CD8-positive, alpha-beta memory T cell (primary cell): ENCODE measurements at places on chromosomes 1 and 21.

DNA sequence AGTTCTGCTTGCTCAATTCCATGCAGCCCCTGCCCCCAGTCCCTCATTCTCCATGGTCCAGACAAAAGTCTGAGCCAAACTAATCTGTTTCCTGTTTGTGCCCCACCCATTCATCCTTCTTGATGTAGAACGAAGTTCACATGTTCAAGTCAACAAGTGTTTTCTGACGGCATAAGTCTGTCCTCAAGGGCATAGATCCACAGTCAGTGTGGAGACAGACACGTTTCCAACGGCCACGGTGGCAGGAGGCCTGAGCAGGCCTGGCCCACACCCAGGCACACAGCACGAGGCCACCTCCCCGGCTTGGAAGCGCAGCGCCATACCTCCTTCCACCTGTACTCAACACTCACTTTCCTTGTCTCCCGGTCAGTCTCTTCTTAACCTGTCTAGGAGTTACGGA lies 16.1 kb downstream of the ADORA1 start:
- DNase-seq, result no peak
- no peak overlapping the region for H3K4me3 ChIP-seq
- H3K4me1 ChIP-seq, result no peaks in the 10 kb centered on the region
- H3K36me3 ChIP-seq, result no peaks in the 10 kb centered on the region
- H3K27ac ChIP-seq, result no peak overlapping the region

- no peak overlapping the region for H3K27ac ChIP-seq
- H3K36me3 ChIP-seq, result peaks cover 20% of the 10 kb centered on the region
- no peaks in the 10 kb centered on the region for H3K27me3 ChIP-seq
- no peaks in the 10 kb centered on the region for H3K4me1 ChIP-seq
- DNase-seq, result no peak
Observed at GRCh38 chr1:12572522-12572921, 45.5 kb downstream of the DHRS3 start.

- H3K27me3 ChIP-seq, result no peaks in the 10 kb centered on the region
- H3K36me3 ChIP-seq, result no peaks in the 10 kb centered on the region
- no peak overlapping the region for H3K4me3 ChIP-seq
- no peak overlapping the region for H3K27ac ChIP-seq
- DNase-seq, result no peak
Observed at GRCh38 chr1:107016376-107016978, 40.0 kb upstream of the PRMT6 start.

DNA sequence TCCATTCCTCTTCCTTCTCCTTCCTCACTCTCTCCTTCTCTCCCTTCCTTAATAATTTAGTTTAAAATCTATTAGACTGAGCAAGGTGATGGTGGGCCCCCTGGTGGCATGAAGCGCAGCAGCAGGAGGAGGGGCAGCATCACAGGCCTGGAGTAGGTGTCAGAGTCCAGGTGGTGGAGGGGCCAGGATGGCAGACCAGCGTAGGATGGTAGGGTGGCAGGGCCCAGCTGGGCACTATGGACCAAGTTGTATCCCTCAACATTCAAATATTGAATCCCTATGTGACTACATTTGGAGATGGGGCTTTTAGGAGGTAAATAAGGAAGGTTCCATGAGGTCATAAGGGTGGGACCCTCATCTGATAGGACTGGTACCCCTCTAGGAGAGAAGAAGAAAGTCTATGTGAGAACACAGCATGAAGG lies 61.0 kb downstream of the WDR4 start:
- H3K4me3 ChIP-seq, result no peak overlapping the region
- H3K4me1 ChIP-seq, result no peaks in the 10 kb centered on the region
- H3K27me3 ChIP-seq, result peaks cover 10% of the 10 kb centered on the region
- H3K36me3 ChIP-seq, result no peaks in the 10 kb centered on the region
- no peak overlapping the region for H3K27ac ChIP-seq

GRCh38 chr1:76010802-76011201 lies 63.7 kb upstream of the ST6GALNAC3 start:
- no peaks in the 10 kb centered on the region for H3K4me1 ChIP-seq
- H3K4me3 ChIP-seq, result no peak overlapping the region
- no peaks in the 10 kb centered on the region for H3K36me3 ChIP-seq
- no peak overlapping the region for H3K27ac ChIP-seq

- DNase-seq, result peak; percentile 15
- no peaks in the 10 kb centered on the region for H3K4me1 ChIP-seq
- H3K36me3 ChIP-seq, result no peaks in the 10 kb centered on the region
- H3K4me3 ChIP-seq, result no peak overlapping the region
- H3K27ac ChIP-seq, result no peak overlapping the region
- H3K27me3 ChIP-seq, result peaks cover 4% of the 10 kb centered on the region
Observed at GRCh38 chr1:50368179-50369007, 54.9 kb downstream of the DMRTA2 start.

DNA sequence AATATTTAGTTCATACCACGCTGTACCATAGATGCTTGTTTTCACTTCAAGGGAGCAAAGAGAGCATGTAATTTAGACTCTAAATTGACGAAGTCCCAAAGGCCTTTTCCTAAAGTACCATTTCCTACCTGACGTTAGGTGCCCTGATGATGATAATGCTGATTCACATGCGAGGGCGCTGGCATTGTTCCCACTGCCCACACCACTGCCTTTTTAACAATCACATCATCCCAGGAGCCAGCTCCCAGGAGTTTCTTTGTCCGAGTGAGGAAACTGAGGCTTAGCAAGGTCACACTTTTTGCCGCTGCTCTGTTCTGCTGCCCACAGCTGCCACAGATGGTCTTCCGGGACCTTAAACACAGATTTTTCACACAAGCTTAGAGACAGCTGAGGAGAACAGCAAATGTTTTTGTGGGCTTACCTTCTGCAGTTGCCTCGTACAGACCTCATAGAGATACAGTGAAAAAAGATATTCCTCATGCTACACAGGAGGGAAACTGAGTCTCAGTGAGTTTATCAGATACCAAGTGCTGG lies 69.4 kb downstream of the EVA1C start:
- no peaks in the 10 kb centered on the region for H3K27me3 ChIP-seq
- H3K4me3 ChIP-seq, result no peak overlapping the region
- DNase-seq, result no peak
- no peaks in the 10 kb centered on the region for H3K4me1 ChIP-seq
- H3K36me3 ChIP-seq, result no peaks in the 10 kb centered on the region

GRCh38 chr1:116147972-116148371 lies 36.8 kb downstream of the MAB21L3 start:
- H3K27ac ChIP-seq, result no peak overlapping the region
- no peaks in the 10 kb centered on the region for H3K27me3 ChIP-seq
- no peak for DNase-seq

GRCh38 chr21:38355992-38356781 lies 99.4 kb downstream of the KCNJ15 start:
- no peak for DNase-seq
- no peaks in the 10 kb centered on the region for H3K4me1 ChIP-seq
- no peak overlapping the region for H3K4me3 ChIP-seq
- H3K27ac ChIP-seq, result no peak overlapping the region
- no peaks in the 10 kb centered on the region for H3K27me3 ChIP-seq
- H3K36me3 ChIP-seq, result no peaks in the 10 kb centered on the region

DNA sequence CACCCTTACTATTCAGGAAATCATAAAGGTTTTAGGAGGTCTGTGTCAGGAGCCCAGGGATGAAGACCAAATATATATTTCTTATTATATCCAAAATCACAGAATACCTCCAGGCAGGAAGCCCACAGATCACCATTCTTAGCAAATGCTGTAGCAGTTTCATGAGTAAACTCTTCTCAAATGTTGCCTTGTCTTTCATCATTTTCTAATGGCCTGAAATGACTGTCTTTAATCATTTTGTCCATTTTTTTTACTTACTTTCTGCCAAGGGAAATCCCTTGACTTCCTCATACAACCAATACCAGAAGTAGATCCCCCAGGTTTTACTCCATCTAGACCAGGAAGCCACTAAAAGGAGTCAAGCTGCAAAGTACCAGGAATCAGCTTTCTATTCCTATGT lies 32.4 kb downstream of the PSMG1 start:
- no peaks in the 10 kb centered on the region for H3K27me3 ChIP-seq
- no peak for DNase-seq
- no peaks in the 10 kb centered on the region for H3K36me3 ChIP-seq

GRCh38 chr1:212700223-212700891 lies 717 bp upstream of the BATF3 start:
- no peak overlapping the region for H3K27ac ChIP-seq
- DNase-seq, result peak; percentile 47
- peaks cover 4% of the 10 kb centered on the region for H3K27me3 ChIP-seq

DNA sequence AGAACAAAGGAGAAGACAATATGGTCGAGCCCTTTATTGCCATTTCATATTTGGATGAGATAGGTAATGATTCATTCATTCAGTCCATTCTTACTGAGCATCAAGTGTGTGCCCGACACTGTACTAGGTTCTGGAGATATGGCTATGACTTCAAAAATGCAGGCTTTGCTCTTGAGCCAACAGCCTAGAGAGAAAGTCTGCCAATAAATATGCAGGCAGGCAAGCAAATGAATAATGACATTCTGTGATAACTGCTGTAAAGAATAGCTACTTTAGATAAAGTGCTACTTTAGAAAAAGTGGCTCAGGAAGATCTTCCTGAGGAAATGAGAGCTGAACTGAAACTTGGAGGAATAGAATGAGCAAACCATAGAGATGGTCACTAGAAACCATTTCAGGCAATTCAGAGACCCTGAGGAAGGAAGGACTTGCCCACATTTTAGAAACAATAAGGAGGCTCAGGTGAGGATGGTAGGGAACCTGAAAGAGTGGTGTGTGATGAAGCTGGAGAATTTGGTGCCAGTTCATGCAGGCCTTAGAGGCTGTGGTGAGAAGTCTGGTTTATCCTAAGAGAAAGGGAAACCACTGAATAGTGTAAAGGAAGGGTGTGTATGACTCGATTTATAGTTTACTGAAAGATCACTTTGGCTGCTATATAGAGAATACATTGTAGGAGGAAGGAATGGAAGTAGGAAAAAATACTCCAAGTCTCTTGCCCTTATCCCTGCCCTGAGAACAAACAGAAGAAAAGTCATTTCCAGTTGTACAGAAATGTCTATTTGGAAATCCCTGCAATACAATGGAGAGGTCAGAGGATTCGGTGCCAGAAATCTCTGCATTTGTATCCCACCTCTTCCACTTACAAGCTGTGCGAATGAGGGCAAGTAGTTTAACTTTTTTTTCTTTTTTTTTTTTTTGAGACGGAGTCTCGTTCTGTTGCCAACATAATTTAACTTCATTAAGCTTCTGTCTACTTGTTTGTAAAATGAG lies 167.9 kb downstream of the VPS13D start:
- peaks cover 15% of the 10 kb centered on the region for H3K4me1 ChIP-seq
- H3K36me3 ChIP-seq, result peaks cover 15% of the 10 kb centered on the region
- H3K4me3 ChIP-seq, result no peak overlapping the region
- no peak for DNase-seq
- no peaks in the 10 kb centered on the region for H3K27me3 ChIP-seq
- no peak overlapping the region for H3K27ac ChIP-seq

DNA sequence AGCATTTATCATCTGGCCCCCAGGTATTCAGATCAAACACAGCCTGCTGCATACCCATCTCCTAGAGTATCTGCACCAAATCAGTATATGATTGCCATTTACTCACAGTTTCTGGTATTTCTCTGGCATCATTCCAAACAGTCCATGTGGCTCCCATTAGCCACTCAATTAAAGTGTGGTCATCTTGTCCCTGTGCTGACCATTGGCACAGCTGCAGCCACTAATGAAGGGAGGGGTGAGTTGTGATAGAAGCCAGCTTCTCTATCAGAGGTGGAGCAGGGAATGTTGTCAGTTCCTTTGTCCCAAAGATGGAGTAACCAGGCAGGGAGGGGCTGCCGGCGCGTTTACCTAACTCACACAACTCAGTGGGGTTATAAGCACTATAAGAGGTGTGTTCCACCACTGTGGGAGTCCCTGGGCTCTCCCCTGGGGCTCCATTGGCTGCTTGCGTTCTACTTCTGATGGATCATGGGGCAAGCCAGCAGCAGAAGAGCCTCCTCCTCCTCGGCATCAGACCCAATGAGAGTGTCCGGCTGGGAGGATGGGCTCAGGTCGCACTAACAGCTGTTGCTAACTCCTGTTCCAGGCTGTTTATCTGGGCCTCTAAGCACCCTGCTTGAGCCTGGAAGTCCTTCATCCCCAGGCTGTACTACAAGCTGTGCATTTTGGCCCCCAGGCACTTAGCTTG lies 108.6 kb downstream of the GDAP2 start:
- H3K4me3 ChIP-seq, result no peak overlapping the region
- H3K27me3 ChIP-seq, result no peaks in the 10 kb centered on the region
- H3K4me1 ChIP-seq, result no peaks in the 10 kb centered on the region
- no peaks in the 10 kb centered on the region for H3K36me3 ChIP-seq
- DNase-seq, result no peak
- H3K27ac ChIP-seq, result no peak overlapping the region

GRCh38 chr1:45687754-45688740 lies at the start of gene TMEM69:
TSS of gene TMEM69 (plus strand) at chr1:45688181. CDS start at chr1:45691069, 2,888 bp downstream.
- H3K4me1 ChIP-seq, result peaks cover 40% of the 10 kb centered on the region
- H3K27ac ChIP-seq, result peak within 1 kb of the TSS; percentile 94
- no peaks in the 10 kb centered on the region for H3K27me3 ChIP-seq
- peaks cover 5% of the 10 kb centered on the region for H3K36me3 ChIP-seq
- peak within 1 kb of the TSS; percentile 85 for H3K4me3 ChIP-seq

- H3K4me1 ChIP-seq, result peaks cover 13% of the 10 kb centered on the region
- no peak for DNase-seq
- H3K36me3 ChIP-seq, result peaks cover 29% of the 10 kb centered on the region
Observed at GRCh38 chr1:228149406-228150119, at the start of gene GJC2. TSS of gene GJC2 (plus strand) at chr1:228149930. CDS start at chr1:228157759, 7,829 bp downstream.

- no peaks in the 10 kb centered on the region for H3K36me3 ChIP-seq
- H3K27me3 ChIP-seq, result no peaks in the 10 kb centered on the region
- H3K4me3 ChIP-seq, result no peak overlapping the region
- no peak for DNase-seq
Observed at GRCh38 chr1:1081311-1082238, 7.5 kb upstream of the RNF223 start.

GRCh38 chr1:164716992-164717703 lies 158.2 kb downstream of the PBX1 start:
- no peak overlapping the region for H3K27ac ChIP-seq
- no peaks in the 10 kb centered on the region for H3K27me3 ChIP-seq
- no peaks in the 10 kb centered on the region for H3K36me3 ChIP-seq
- no peak for DNase-seq
- no peak overlapping the region for H3K4me3 ChIP-seq

DNA sequence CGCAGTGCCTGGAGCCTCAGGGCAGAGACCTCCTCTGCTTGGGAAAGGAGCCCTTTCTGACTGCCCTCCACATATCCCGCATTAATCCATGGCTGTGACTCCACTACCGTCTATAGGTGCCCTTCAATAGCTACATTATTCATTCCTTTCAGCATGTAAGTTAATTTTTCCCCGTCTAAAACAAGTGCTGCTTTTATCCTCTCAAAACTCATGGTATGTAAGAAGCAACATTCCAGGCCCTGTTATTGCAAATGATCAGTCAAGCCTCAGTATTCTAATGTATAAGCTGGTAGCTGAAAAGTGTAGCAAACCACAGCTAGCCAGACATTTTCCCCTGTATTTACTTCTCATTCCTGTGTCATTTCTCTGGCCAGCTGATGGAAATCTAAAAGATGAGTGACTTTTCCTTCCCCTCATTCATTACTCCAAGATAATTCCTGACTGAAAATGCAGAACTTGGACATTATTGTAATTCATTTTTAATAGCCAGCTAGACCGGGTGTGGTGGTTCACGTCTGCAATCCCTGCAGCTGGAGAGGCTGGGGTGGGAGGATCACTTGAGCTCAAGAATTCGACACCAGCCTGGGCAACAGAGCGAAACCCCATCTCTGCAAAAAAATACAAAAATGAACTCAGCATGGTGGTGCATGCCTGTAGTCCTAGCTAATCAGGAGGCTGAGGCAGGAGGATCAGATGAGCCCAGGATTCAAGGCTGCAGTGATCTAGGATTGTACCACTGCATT lies 88.5 kb upstream of the SOD1 start:
- no peaks in the 10 kb centered on the region for H3K4me1 ChIP-seq
- H3K27ac ChIP-seq, result no peak overlapping the region
- no peak overlapping the region for H3K4me3 ChIP-seq
- no peaks in the 10 kb centered on the region for H3K27me3 ChIP-seq
- DNase-seq, result no peak
